Fibroblast of villous mesenchyme (primary cell): ENCODE measurements at places on chromosomes 2 and 18. TPM values are rescaled to one million over a fixed set of nuclear protein-coding genes. Genes with fewer than 3 reads are reported as not detected.
A peak's percentile ranks its signal among the peaks of the same experiment; 100 is the strongest.

The SPHKAP gene
- under 0.01 TPM in 1 of 2 replicates, not detected in the other for total RNA-seq

The SPATA3 gene
- total RNA-seq, result not detected in 2 replicates

The SAG gene
- total RNA-seq, result not detected in 2 replicates

The CEP68 gene
- total RNA-seq, result 8.1 and 9.9 TPM in 2 replicates

The KIF3C gene
- total RNA-seq, result 9.9 and 12.2 TPM in 2 replicates

The RND3 gene
- total RNA-seq, result 635 and 1,266 TPM in 2 replicates

The ITGA4 gene
- total RNA-seq, result 132 and 145 TPM in 2 replicates

The SRD5A2 gene
- under 0.01 TPM in 1 of 2 replicates, not detected in the other for total RNA-seq

The CDH7 gene
- under 0.01 TPM in 1 of 2 replicates, not detected in the other for total RNA-seq

The CELF4 gene
- total RNA-seq, result not detected in 2 replicates

GRCh38 chr2:7352191-7352590 lies 435.0 kb downstream of the RNF144A start:
- DNase-seq, result no peak

DNA sequence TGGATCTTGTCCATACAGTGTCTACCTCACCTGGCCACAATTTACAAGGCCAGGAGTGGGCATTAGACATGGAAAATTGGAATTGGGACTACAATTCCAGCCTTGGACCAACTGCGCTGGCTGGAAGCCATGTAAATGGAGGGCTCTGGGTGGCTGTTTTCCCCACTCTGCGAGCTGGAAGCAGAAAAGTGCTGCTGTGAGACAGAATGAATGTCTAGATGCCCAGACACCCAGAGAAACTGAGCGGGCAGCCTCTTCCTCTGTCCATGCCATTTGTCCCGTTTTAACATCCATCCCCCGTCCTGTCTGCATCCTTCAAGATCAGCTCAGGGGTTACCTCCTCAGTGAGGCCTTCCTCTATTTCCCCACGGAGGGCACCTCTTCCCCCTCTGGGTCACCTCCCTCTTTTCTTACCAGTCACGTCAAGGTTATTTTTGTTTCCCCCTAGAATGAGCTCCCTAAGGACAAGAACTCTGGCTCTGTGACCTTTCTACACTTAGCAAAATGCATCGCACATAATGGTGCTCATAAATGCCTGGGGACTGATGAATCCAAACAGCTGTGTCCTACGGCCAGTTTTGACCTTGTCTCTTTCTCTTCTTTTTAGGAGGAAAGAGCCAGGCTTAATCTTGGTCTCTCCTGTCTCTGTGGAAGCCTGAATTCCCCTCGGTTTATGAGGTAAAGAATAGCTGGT lies 41.2 kb downstream of the MCFD2 start:
- peak; percentile 83 for DNase-seq

DNA sequence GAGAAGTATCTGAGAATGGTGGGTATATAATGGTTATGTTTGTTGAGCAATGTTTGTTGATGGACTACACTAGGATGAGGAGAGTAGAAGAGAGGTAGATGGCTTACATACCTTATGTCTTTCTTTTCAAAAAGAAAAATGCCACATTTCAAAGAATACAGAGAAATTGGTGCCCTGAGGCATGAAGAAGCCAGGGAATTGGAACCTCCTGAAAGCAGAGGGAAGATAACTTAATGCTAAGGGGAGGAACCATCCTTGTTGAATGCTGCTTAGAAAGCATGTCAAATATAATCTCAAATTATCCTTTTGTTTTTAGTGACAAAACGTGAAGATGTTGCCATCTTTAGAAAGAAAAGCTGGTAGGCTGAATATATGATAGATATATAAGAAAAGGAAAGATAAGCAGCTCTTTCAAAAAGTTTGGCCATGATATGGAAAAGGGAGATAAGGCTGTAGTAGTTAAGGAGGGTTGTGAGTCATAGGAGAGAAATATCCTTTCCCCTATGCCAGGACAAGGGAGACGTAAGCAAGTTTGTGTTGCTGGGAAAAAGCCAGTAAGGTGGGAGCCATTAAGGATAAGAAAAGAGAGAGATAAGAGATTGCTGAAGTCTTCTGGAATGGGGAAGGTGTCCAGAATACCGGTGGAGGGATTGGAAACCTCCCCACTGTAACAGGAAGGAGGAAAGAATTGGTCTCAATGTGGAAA lies 66.3 kb downstream of the SCN2A start:
- DNase-seq, result no peak

- no peak for DNase-seq
These were observed 16.3 kb downstream of the CNDP2 start for GRCh38 chr18:74512321-74513053.

GRCh38 chr18:63316612-63317555 lies 2.7 kb downstream of the BCL2 start:
- DNase-seq, result no peak

DNA sequence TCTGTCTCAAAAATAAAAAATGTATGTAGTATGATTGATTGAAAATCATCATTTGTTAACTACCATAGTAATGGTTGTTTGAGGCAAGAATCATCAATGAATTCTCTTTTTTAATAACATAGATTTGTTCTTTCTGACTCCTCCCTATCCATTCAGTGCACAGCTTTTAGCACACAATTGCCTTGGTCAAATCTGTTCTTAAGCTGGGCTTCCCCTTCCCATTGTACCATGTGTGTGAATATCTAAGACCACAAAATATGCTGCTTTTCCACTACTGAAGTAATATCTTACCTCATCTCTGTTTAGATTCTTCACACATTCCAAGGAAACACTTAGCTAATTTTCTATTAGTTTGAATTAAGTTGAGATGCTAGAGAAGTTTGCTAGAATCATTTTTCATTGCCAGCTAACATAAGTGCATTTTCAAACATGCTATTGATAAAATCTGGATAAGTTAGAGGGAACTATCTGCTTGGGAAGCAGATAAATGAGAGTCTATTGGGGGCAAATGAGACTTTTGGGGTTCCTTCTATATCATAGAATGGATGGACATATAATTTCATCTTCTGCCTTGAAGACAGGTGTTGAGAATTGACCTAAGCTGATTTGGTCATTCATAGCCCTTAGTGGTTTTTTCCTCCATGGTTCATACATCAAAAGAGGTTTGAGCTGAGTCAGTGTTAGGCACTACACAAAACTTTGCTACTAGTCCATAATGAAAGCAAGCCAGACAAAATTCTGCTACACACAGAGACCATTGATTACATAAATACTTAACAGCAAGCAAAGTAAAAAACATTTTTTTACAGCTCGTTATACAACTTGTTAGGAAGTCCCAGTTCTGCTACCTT lies 231.9 kb downstream of the PLCL1 start:
- DNase-seq, result no peak

GRCh38 chr2:225319872-225320271 lies 79.6 kb upstream of the NYAP2 start:
- DNase-seq, result no peak

DNA sequence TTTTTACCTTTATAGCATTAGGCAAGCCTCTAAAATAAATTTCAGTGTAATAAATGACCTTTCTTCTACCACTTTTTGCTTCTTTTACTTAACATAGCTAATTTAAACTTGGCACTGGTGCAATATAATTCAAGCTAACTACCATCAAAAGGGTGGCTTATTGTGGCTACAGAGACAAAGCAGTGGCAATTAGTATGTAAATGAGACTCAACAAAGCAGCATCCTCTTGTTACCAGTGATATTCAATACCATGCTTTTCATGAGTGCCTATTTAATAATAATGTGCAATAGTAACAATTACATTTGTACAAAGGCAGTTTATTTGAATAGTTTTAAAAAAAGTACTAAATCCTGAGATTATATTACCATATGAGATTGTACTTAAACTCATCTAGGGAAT lies 93.4 kb downstream of the SOS1 start:
- no peak for DNase-seq

DNA sequence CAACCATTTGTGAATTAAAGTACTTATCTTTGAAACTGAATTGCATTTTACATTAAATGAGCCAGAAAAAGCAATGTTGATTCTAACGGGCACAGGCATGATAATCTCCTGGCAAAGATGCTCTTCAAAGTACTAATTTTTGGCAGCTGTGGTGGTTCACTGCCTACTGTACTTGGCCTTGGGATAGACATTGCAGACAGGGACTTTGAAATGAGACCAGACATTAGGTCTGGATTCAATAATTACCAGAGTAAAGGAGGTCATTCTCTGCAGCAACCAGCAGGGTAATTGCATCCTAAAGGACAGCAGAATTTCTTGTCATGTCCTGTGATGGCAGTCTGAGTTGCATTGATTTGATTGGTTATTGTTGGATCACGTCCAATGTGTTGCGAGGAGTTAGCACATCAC lies 986.5 kb downstream of the TDRD15 start:
- DNase-seq, result no peak

- DNase-seq, result no peak
These were observed 26.0 kb upstream of the AMMECR1L start for GRCh38 chr2:127911737-127912136.

DNA sequence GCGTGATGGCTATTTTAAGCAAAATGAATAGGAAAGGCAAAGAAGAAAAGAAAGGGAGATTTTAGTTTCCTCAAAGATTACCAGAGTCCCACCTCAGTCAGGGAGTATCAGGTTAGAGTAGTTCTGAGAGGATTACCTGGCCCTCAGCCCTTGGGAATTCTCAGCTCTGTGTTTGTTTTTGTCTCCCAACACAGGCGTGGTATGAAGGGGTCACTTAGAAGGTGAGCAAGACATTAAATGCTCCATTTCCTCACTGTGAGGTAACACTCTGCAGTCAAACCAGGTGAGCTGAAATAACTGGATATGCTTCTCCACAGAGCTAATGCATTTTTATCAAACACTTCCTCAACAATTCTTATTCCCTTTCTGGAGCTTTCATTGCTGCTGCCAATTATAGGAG lies 232.2 kb downstream of the IKZF2 start:
- no peak for DNase-seq

DNA sequence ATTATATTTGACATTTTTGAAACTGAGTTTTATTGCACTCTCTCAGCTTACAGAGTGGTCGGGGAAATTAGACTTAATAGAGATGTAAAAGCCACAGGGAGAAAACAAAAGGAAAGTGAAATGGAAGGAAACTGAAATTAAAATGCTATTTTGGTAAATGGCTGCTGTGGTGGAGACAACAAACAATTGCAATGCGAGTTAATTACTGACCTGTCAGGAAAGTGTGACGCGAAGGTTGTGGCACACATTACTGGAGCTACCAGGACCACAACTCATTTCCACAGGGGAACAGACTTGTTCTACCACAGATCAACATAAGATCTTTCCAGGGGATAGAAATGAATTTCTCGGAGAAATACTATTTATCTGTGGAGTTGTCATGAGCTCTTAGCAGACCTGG lies 19.5 kb downstream of the ARHGAP15 start:
- no peak for DNase-seq

DNA sequence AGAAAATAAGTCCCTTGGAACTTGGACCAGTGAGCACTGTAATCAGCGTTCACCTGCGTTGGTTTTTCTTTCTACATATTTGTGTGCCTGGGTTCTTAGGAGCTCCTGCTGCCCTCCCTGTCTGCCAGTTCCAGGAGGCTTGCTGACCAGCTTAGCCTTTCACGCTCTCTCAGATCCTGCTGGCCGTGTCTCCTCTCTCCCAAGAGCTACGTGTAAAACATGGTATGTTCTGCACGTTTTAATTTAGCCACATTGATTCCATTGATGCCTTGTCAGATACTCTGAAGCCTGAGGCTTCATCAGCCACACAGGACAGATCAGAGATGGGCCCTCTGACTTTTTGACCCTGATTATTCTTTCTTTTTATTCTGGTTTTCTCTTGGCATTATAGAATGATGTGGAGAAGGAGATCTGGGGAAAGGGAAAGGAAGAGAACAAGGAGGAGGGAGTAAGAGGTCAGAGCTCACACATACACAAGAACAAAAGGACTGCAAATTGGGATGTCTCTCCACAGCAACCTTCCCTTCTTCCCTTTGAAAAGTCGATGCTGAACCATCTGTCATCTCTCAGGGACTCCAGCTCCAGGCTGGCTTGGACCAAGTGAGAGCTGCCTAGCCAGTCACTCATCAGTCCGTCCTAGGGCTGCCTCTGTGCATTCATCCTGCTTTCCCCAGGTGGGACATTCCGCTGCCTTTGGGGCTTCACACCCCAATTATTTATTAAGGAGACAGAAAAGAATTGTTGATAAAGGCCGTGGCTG lies 152.8 kb downstream of the PIK3C3 start:
- DNase-seq, result no peak

GRCh38 chr2:30684026-30684425 lies 123.2 kb downstream of the CAPN13 start:
- no peak for DNase-seq

DNA sequence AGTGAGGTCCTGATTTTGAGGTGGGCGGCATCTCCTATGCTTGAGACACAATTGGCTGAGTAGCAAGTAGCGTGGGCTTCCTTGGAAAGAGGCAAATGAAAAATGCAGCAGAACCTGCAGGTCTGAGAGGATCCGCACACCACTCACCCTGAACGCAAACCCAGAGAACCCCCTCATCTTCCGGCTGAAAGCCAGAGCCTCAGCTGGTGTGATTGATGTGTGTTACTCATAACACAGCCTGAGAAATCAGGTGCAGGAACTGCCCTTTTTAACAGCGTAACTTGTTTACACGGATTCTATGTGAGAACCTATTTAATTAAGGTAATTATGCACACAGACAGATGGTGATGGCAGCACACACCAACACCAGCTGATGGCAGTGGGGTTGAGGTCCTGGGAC lies 123.4 kb downstream of the MRO start:
- no peak for DNase-seq

DNA sequence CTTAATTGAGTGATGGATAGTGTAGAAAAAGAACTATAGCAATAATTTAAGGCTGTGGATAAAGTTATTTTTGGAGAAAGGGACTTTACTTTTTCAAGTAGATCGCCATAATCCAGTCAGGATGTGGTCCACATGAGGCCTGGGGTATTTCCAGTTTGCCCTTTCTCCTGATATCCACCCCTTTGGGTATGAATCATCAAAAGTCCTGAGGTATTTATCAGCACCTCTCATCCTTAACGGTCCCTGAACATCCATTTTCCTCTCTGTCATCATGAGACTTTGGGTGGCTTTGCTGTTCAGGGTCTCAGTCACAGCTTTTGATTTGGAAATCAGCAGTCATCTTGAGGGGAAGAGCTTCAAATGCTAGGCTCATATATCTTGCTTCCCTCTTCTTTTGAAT lies 39.3 kb upstream of the ELAC1 start:
- DNase-seq, result no peak

DNA sequence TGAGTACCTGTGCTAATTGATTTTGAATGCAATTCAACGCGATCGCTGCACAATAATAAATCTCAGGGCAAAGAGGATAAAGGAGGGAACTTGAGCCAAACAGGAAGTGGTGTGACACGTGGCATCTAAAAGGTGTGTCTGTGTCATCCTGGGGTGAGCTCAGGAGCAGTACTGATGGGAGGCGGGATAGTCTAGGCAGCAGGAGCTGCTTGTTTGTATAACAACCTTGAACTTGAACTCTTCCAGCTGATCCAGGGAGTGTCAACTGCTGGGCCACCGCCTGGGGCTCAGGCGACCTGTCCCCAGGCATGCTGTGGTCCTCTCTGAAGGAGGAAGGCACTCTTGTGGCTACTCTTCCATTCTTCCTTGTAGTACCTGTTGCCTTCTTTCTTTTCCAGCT lies 61.2 kb downstream of the BOD1L2 start:
- DNase-seq, result no peak

GRCh38 chr2:13197248-13197647 lies 480.5 kb downstream of the TRIB2 start:
- DNase-seq, result no peak
